ENCODE measurements at places on chromosomes 11 and 22. TPM values are rescaled to one million over a fixed set of nuclear protein-coding genes. Genes with fewer than 3 reads are reported as not detected.

CD248 gene
- total RNA-seq: not detected

JHY gene
- 2.2 TPM for total RNA-seq

DBX1 gene
- not detected for total RNA-seq

GNAZ gene
- 7.7 TPM for total RNA-seq

CLCF1 gene
- total RNA-seq: 7.1 TPM

KRTAP5-10 gene
- total RNA-seq: not detected

FIBIN gene
- 0.11 TPM for total RNA-seq

CST6 gene
- not detected for total RNA-seq

TRIM64C gene
- total RNA-seq: not detected

OR51E2 gene
- total RNA-seq: not detected

ARHGAP32 gene
- 5.9 TPM for total RNA-seq

ST3GAL4 gene
- total RNA-seq: 30.4 TPM

CNGA4 gene
- total RNA-seq: not detected

LDLRAD3 gene
- total RNA-seq: 6.1 TPM

Measured in Daoy (cell line).